ENCODE measurements at places on chromosomes 4 and X. TPM values are rescaled to one million over a fixed set of nuclear protein-coding genes. Genes with fewer than 3 reads are reported as not detected.

GRCh38 chr4:100566396-100566795 is 48.6 kb upstream of the EMCN start:
- H3K27me3 ChIP-seq = no peaks in the 10 kb centered on the region
- H3K4me3 ChIP-seq = peak overlapping the region; percentile 7
- peaks cover 30% of the 10 kb centered on the region for H3K4me1 ChIP-seq
- DNase-seq = no peak
- H3K36me3 ChIP-seq = no peaks in the 10 kb centered on the region
- no peak overlapping the region for H3K27ac ChIP-seq

GRCh38 chr4:152480326-152480725 is 55.6 kb downstream of the FBXW7 start:
- H3K4me3 ChIP-seq = no peak overlapping the region
- DNase-seq = no peak
- no peaks in the 10 kb centered on the region for H3K27me3 ChIP-seq
- H3K36me3 ChIP-seq = peaks cover 3% of the 10 kb centered on the region
- H3K27ac ChIP-seq = peak overlapping the region; percentile 9
- peaks cover 14% of the 10 kb centered on the region for H3K4me1 ChIP-seq

GRCh38 chr4:22237846-22238494 is 277.9 kb downstream of the ADGRA3 start:
- H3K27me3 ChIP-seq = peaks cover 11% of the 10 kb centered on the region
- H3K4me1 ChIP-seq = no peaks in the 10 kb centered on the region
- H3K4me3 ChIP-seq = peak overlapping the region; percentile 51
- no peak for DNase-seq

GRCh38 chr4:31051565-31051964 is 331.4 kb downstream of the PCDH7 start:
- H3K36me3 ChIP-seq = no peaks in the 10 kb centered on the region
- H3K27ac ChIP-seq = no peak overlapping the region
- no peaks in the 10 kb centered on the region for H3K27me3 ChIP-seq
- no peak for DNase-seq

GRCh38 chrX:20742106-20742505 is 475.4 kb upstream of the RPS6KA3 start:
- DNase-seq = no peak
- no peaks in the 10 kb centered on the region for H3K4me1 ChIP-seq
- no peak overlapping the region for H3K27ac ChIP-seq
- H3K27me3 ChIP-seq = peaks cover 13% of the 10 kb centered on the region

DNA sequence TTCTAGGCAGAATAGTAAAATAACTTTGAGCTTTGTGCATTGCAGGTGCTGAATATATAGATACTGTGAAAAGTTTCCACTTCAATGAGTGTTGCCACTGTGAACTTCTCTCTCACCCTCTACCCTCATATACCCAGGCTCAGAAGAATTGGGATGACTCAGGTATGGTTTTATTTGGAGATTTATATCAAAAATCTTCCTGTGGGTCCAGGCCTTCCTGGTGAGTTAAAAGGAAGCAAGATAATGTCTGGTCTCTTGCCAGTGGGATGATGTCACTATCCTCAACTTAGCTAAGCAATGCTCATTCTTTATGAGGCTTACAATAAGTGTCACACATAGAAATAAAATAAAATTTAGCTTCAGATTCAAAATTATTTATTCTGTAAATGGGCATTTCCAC is 153.3 kb upstream of the TENT5D start:
- H3K4me3 ChIP-seq = no peak overlapping the region
- no peaks in the 10 kb centered on the region for H3K36me3 ChIP-seq
- H3K27ac ChIP-seq = no peak overlapping the region
- no peak for DNase-seq
- H3K27me3 ChIP-seq = no peaks in the 10 kb centered on the region
- H3K4me1 ChIP-seq = no peaks in the 10 kb centered on the region

GRCh38 chrX:53918702-53919101 is 125.6 kb downstream of the PHF8 start:
- H3K4me1 ChIP-seq = no peaks in the 10 kb centered on the region
- DNase-seq = no peak
- no peak overlapping the region for H3K27ac ChIP-seq

- no peak overlapping the region for H3K4me3 ChIP-seq
- no peak overlapping the region for H3K27ac ChIP-seq
- no peak for DNase-seq
- H3K27me3 ChIP-seq = no peaks in the 10 kb centered on the region
- H3K36me3 ChIP-seq = no peaks in the 10 kb centered on the region
Measured at GRCh38 chr4:80016506-80016905, 56.5 kb downstream of the ANTXR2 start.

- no peak overlapping the region for H3K4me3 ChIP-seq
- no peak for DNase-seq
- H3K27ac ChIP-seq = no peak overlapping the region
- no peaks in the 10 kb centered on the region for H3K4me1 ChIP-seq
- H3K27me3 ChIP-seq = no peaks in the 10 kb centered on the region
Measured at GRCh38 chr4:73648478-73648877, 28.2 kb upstream of the RASSF6 start.

DNA sequence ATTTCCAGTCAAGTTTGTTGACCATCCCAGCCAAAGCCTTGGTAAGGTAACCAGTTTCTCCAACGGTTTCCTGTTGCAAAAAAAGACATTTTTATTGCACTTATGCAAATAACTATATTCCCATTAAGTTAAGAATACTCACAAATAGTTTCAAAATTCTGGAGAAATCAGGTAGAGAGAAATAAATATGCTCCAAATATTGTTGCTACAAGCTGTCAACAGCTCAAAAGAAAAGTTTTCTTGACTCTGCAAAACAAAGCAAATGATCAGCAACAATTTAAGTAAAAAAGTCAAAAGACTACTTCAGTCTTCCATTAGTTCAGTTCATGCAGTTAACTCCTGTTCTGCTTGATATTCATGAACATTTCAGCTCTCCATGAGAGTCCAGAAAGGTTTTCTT is 49.0 kb upstream of the UGT8 start:
- H3K4me3 ChIP-seq = no peak overlapping the region
- H3K27ac ChIP-seq = no peak overlapping the region
- H3K4me1 ChIP-seq = no peaks in the 10 kb centered on the region
- H3K27me3 ChIP-seq = no peaks in the 10 kb centered on the region
- no peaks in the 10 kb centered on the region for H3K36me3 ChIP-seq

DNA sequence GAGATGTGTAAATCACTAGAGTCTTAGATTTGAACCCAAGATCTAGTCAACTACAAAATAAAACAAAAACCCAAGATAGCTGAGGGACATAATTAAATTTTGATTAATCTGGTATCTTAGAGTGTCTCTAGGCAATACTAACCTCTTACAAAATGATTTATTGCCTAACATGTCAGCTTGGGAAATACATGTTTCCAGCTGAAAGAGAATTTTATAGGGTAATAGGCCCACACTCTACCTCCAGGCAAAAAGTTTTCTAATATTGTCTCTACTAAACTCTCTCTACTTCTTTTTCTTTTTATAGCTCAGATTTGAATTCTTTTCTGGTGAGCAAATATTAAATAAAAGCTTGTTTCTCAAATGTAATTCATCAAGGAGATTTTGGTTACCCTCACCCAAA is 263.2 kb downstream of the IL15 start:
- no peak overlapping the region for H3K4me3 ChIP-seq
- no peaks in the 10 kb centered on the region for H3K4me1 ChIP-seq
- H3K27ac ChIP-seq = no peak overlapping the region
- no peaks in the 10 kb centered on the region for H3K36me3 ChIP-seq
- DNase-seq = no peak
- no peaks in the 10 kb centered on the region for H3K27me3 ChIP-seq

- H3K27me3 ChIP-seq = no peaks in the 10 kb centered on the region
- no peak overlapping the region for H3K27ac ChIP-seq
- H3K36me3 ChIP-seq = no peaks in the 10 kb centered on the region
- no peak for DNase-seq
- H3K4me3 ChIP-seq = no peak overlapping the region
- H3K4me1 ChIP-seq = no peaks in the 10 kb centered on the region
Measured at GRCh38 chr4:18608908-18609533, 587.5 kb upstream of the LCORL start.

DNA sequence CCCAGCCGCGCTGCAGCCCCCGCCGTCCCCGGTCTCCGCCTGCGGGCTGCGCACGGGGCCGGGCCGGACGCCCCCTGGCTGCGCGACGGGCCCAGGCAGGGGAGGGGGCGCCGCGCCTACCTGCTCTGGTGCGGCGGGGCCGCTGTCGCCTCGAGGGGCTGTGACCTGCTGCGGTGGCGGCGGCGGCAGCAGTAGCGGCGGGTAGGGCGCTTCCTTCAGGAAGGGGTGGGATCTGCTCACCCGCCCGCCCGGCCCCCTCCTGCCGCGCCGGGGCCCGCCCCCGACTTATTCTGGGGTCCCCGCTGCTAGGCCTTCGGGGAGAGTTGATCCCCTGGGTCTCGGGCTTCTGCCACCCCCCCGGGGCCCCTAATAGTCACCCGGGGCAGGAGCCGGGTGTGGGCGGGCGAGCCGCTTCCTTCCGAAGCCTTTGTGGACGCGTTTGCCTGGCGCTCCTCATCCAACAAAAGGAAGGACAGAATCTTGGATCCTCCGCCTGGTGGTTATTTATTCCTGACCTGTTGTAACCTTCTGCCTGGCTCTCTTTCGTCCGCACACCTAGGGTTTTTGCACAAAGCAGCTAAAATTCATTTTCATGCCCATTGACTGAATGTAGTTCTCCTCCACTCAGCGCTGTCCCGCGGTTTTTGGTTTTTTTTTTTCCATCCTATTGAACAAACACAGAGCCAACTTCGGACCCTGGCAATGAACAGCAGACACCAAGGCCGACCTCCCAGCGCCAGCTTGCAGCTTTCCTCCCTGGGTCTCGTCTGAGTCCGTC is at the start of gene TMEM150C:
TMEM150C (minus strand) TSS at position 203 of the 778 bp plus-strand sequence. CDS start 57,331 bp downstream, outside the sequence.
- peaks cover 7% of the 10 kb centered on the region for H3K36me3 ChIP-seq
- H3K4me3 ChIP-seq = peak within 1 kb of the TSS; percentile 87
- DNase-seq = peak; percentile 3
- peaks cover 74% of the 10 kb centered on the region for H3K27me3 ChIP-seq

DNA sequence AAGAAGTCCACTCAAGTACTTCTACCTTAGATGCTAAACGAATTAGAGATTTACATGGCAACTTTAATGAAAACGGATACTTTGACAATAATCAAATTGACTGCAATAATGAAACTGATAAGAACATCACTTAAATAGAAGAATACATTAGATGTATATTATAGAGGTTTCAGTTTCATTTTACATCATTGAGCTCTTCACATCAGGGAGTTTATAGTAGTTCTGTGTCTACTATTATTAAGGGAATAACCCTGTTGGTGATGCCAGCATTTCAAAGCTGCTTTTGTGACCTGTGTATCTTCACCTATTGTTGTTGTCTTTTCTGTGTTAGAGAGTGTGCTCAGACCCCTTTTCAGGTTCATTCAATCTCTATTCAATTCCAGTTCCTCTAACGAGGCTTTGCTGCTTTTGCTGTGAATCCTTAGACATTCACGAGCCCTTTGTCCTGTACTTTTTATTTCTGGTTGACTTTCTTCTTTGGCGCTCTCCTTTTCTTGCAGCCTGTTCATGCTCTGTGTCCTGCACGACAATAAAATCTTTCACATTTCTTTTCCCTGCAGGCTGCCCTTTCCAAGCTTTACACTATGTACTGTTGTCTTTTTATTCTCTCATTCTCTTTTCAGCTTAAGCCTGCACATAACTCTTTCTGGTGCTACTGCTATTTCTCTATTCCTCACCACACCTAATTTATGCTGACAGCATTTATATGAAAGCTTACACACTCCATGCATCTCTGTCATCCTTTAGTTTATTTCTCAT is 232.1 kb downstream of the CPE start:
- no peaks in the 10 kb centered on the region for H3K27me3 ChIP-seq
- H3K36me3 ChIP-seq = no peaks in the 10 kb centered on the region
- no peak overlapping the region for H3K27ac ChIP-seq

DNA sequence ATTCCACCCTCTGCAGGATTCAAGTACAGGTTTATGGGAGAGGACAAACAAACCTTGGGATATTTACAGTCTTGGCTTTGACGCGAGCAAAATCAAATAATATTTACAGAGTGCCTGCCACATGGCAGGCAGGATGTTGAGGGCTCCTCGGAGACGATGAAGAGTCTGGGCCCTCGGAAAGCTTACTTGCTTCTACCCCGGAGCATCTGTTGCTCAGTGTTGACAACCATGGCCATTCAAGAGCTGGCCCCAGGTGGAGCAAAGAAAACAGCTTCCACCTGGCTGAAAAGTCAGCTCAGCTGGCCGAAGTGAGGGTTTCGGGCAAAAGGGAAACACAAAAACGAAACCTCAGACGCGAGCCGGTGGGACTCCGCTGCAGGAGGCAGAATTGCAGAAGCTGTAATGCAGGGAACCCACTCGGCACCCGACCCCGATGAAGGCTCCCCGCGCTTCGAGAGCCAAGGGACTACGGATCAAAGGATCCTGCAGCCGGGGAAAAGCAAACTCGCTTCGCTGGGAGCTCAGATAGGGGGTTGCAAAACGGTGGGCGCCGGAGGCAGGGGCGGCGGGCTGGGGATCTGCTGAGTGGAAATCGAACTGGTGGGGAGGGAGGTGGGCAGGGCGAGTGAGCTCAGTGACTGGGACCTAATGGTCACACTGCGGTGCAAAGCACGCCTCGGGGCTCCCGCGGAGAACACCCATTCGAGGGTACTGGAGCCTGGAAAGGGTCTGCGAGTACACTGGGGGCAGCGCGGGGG is 805 bp downstream of the ATP8A1 start:
- no peaks in the 10 kb centered on the region for H3K27me3 ChIP-seq
- peak; percentile 46 for DNase-seq
- peaks cover 63% of the 10 kb centered on the region for H3K4me1 ChIP-seq

DNA sequence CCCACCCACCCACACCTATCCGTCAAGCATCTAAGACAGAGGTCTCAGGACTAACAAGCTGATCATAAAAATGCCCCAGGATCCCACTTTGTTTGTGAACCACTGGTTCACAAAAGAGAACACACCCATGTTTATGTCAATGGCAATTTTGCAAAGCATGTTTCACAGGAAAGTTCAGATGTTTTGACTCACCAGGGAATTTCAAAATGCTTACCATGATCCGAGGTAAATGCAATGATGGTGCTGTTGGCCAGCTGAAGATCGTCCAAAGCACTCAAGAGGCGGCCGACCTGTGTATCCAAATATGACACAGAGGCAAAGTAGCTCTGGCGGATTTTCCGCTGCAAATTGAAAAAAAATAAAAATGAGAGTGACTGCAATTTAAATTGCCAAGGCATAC is 15.0 kb downstream of the IDS start:
- no peak for DNase-seq
- H3K4me3 ChIP-seq = no peak overlapping the region
- H3K4me1 ChIP-seq = no peaks in the 10 kb centered on the region
- no peak overlapping the region for H3K27ac ChIP-seq

- no peak overlapping the region for H3K4me3 ChIP-seq
- no peaks in the 10 kb centered on the region for H3K4me1 ChIP-seq
- no peak overlapping the region for H3K27ac ChIP-seq
- DNase-seq = no peak
Measured at GRCh38 chr4:69057620-69058409, 38.5 kb upstream of the UGT2B7 start.

SPATA18 gene
- total RNA-seq = 0.24 TPM

NHS gene
- total RNA-seq = 11.4 TPM

OTUD5 gene
- total RNA-seq = 123 TPM

ENPEP gene
- total RNA-seq = not detected

ARX gene
- not detected for total RNA-seq

DCAF12L2 gene
- total RNA-seq = not detected

NDUFC1 gene
- 28.5 TPM for total RNA-seq

PDGFRA gene
- total RNA-seq = not detected

RHOH gene
- 150 TPM for total RNA-seq

CT45A1 gene
- not detected for total RNA-seq
